ENCODE measurements at places on chromosomes 12 and 14.

DNA sequence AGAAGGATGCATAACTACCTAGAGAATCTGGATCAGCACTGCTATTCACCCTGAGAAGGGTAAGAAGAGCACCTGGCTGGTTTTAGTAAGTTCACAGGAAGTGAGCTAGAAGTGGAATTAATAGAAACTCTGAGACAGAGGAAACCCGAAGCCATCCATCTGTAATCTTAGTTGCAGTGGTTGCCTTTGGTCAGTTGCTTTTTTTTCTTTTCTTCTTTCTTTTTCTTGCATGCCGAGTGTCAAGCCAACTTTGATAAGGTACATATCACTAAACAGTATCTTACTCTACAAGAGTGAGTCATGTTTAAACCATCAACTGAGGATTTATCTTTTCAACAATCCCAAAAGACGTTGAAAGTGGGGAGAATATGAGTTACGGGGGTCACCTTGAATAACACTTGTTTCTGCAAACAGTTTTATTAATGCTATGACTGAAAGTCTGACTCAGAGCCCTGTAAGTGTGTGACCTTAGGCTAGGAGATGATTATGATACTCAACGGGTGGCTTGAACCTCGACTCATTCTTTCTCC, 26.7 kb downstream of the C12orf75 start:
- DNase-seq, result no peak

GRCh38 chr12:75766263-75767160, 255.1 kb upstream of the KRR1 start:
- DNase-seq, result no peak

DNA sequence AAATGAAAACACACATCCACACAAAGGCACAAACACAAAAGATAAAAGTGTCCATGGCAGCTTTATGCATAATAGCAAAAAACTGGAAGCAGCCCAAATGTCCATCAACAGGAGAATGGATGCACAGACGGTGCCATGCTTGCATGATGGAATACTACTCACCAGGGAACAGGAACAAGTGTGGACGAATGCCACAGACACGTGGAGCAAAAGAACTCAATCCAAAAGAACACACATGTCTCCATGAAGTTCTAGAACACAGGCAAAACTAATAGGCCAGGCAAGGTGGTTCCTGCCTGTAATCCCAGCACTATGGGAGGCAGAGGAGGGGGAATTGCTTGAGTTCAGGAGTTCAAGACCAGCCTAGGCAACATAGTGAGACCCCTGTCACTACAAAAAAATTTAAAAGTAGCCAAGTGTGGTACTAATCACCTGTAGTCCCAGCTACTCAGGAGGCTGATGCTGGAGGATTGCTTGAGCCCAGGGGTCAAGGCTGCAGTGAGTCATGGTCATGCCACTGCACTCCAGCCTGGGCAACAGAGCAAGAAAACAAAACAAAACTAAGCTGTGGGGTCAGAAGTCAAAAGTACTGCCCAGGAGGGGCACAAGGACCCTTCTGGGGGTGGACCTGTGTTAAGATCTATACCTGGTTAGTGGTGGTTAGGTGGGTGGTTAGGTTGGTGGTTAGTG, 7.3 kb upstream of the TMEM119 start:
- no peak for DNase-seq

DNA sequence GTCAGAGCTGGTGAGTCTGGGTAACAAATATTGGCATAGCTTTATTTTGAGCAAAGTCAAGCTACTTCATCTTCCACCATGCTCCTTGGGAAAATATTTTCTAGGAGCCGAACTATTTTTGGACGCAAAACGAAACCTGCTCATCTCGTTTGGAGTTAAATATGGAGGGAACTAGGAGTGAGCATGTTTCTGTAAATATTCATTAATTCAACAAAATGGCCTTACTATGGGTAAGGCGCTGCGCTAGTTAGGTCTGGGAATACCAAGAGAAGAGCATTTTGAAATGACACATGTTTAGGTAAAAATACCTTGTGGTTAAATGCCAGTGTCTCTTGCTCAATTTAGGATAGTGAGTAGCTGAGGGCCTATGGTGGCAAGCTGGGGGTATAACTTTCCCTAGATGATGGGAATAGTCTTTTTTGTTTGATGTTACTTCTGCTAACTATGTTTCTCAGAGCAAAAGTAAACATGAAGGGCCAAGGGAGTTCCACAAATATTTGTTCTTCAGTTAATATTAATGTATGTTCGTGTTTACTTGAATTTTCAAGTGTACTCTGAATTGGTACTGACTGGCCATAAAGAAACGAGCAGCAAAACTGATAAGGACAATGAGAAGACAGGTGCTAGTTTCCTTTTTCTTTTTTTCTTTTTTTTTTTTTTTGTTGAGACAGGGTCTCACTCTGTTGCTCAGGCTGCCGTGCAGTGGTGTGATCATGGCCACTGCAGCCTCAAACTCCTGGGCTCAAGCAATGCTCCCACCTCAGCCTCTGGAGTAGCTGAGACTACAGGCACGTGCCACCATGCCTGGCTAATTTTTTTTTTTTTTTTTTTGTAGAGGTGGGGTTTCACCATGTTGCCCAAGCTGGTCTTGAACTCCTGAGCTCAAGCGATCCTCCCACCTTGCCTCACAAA, 77.7 kb downstream of the MAP1LC3B2 start:
- DNase-seq, result no peak

- no peak for DNase-seq
These were observed 62.0 kb downstream of the LGMN start for GRCh38 chr14:92686411-92686899.

GRCh38 chr14:99654235-99654985, 9.5 kb downstream of the HHIPL1 start:
- peak; percentile 39 for DNase-seq

All from AG09309 (cell line).